8988T (cell line): ENCODE measurements at places on chromosomes 6 and 20.

- DNase-seq, result no peak
These were observed 73.1 kb upstream of the IPCEF1 start for GRCh38 chr6:154429711-154430110.

- DNase-seq, result no peak
These were observed 291.2 kb upstream of the ADGRB3 start for GRCh38 chr6:68343901-68344300.

DNA sequence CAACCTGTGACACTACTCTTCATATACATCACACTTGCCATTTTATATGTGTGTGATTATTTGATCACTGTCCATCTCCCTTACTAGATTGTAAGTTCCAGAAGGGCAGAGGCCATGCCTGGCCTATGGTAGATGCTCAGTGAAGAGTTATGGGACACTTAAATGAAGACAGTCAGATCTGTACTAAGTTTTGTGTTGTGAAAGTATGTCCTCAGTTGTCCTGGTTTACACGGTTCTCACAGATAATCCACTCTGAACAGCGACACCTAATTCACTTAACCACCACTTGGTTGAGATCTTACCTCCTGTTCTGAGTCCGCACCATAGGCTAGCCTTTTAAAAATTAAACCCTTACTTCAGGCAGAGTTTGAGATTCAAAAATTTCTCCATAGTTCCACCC, 434.1 kb upstream of the SOX4 start:
- DNase-seq, result no peak

DNA sequence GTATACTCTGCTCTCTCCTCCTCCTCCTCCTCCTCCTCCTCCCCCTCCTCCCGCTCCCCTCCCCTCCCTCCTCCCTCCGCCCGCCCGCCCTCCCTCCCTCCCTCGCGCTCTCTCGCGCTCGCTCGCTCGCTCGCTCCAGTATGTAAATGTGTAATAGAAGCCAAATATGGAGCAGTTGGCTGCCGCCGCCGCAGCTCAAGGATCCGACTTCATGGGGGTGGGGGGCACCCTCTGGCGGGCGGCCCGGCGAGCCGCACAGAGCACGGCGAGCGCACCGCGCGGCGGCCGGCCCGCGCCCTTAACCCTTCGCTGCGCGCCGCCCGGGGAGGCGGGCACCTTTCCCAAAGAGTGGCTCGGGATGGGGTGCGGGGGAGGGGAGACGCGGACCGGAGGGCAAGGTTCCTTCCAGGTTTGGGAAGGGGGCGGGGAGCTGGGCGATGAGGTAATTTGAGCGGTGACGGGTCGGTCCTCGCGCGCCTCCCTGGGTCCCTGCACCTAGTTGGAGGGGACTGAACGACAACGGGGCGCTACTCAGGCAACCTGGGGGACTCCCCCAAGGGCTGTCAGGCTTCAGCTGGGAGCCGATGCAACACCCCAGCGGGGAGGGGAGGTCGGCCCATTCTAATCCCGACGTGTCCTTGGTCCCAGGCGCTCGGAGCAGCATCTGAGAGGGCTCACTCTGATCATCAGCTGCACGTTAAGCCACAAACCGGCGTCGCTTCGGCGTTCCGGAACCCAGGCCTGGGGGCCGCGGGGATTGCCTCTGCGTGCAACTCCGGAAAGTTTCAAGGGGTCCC, 409 bp upstream of the ATXN1 start:
- peak; percentile 78 for DNase-seq

GRCh38 chr20:12528104-12528503, 480.7 kb upstream of the SPTLC3 start:
- no peak for DNase-seq

- no peak for DNase-seq
These were observed 981.0 kb upstream of the CITED2 start for GRCh38 chr6:140355476-140355875.

GRCh38 chr20:16394784-16395183, 178.5 kb downstream of the KIF16B start:
- no peak for DNase-seq

DNA sequence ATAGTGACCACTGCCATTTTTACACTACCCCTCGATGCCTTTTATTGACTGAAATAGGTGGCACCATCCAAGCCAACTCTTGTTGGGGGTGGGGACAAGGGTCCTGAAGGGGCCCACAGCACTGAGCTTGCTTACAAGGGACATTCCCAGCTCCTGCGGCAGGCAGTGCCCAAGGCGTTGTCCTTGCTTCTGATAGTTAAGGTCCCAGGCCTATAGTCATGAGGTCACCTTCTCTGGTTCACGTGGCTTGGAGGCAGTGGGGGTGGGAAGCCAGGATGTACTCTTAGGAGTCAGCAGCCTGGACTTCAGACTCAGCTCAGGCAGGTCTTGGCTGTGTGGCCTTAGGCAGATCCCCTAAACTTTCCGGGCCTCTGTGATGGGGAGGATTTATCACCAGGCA, 48.6 kb downstream of the TOX2 start:
- DNase-seq, result no peak

- DNase-seq, result no peak
These were observed 33.2 kb downstream of the SLC22A23 start for GRCh38 chr6:3423439-3424184.

DNA sequence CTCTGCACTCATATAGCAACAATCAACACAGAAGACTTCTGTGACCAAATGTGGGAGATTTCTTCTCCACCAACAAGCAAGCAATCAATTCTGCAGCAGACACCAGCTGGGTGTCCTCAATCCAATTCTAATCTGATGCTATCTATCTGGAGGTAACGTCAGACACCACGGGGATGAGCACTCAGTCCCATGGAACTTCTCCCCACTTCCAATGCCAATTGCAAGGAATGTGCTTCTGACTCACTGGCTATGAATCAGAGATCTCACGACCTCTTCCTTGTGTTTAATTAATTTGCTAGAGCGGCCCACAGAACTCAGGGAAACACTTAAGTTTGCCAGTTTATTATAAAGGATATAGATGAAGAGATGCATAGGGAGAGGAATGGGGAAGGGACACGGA, 103.5 kb upstream of the SIRPG start:
- DNase-seq, result no peak
